Left ventricle myocardium inferior (tissue), 1 donor: ENCODE measurements at places on chromosomes 1 and 21.

GRCh38 chr1:39282537-39283216, 78.2 kb downstream of the MACF1 start:
- DNase-seq: no peak

DNA sequence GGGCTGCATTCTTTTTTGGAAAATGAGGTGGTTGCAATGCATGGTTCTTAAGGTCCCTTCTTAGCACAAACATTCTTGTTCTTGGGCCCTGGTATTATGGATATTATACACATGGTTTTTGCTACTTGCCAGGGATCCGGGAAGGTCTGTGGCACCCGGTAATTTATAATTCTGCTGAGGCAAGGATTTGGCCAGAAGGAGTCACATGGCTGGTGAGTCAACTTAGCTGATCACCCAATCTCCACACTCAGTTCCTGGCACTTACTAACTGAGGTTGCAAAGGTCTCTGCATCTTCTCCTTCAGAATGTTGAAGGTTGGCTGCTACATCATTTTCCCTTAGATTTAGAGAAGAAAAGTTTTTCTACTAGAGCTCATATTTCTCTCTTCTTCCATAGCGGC, 112.5 kb downstream of the ROR1 start:
- no peak for DNase-seq

GRCh38 chr1:18936814-18937481, 19.5 kb downstream of the IFFO2 start:
- no peak for DNase-seq

- DNase-seq: peak; percentile 48
Observed at GRCh38 chr1:93715529-93716126, 34.0 kb upstream of the BCAR3 start.

- no peak for DNase-seq
Observed at GRCh38 chr1:230752407-230752806, 5.2 kb downstream of the CAPN9 start.

DNA sequence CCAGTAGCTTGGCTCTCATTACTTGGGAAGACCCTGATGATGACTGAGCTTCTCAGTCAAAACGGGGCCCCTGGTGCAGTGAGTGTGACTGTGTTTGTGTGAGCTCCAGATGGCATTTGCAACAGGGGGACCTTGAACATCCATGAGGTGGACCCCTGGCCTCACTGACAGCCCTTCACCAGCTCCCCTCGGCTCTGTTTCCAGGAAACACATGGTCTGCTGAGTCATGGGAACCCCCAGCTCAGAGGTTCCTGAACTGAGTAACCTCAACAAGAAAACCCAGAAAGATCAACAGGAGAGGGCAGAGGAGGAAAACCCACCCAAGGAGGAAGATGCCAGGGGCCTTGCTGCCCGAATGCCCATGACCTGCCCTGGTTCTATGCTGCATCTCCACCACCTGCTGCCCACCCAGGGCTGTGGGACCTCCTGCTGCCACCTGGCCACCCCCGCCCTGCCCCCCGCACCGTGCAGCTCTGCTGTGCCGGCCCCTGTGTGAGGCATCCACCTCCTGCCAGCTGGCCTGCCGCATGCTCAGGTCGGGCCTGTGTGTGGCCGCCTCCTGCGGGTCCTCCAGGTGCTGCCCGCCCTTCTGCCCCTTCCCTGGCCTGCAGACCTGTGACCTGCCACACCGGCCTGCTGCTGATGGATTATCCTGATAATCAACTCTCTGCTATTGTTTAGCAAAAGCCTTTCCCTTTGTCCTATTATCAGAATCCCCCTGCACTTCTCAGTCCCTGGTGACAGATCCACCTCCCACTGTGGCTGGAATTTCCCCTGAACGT, 4.2 kb upstream of the KRTAP12-1 start:
- no peak for DNase-seq

- DNase-seq: no peak
Observed at GRCh38 chr1:246226041-246226440, 281.0 kb downstream of the SMYD3 start.

DNA sequence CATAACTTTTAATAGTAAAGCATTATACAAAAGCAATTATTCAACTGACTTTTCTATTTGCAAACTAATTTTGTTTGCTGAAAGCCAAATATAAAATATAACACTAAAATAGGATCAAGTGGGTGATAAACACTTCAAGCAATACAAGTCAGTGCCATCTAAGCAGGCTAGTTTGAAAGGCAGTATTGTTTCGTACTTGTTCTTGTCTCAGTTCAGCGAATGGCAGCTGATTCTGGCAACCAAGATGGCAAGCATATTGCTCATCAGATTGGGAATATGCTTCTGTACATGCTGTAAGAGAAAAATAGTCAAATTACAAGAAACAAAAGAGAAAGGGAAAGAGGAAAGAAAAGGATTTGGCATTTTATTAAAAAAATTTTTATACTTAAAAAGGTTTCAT, 7.5 kb downstream of the TMEM59 start:
- DNase-seq: no peak

- DNase-seq: no peak
Observed at GRCh38 chr1:58447042-58447441, 99.5 kb downstream of the OMA1 start.

DNA sequence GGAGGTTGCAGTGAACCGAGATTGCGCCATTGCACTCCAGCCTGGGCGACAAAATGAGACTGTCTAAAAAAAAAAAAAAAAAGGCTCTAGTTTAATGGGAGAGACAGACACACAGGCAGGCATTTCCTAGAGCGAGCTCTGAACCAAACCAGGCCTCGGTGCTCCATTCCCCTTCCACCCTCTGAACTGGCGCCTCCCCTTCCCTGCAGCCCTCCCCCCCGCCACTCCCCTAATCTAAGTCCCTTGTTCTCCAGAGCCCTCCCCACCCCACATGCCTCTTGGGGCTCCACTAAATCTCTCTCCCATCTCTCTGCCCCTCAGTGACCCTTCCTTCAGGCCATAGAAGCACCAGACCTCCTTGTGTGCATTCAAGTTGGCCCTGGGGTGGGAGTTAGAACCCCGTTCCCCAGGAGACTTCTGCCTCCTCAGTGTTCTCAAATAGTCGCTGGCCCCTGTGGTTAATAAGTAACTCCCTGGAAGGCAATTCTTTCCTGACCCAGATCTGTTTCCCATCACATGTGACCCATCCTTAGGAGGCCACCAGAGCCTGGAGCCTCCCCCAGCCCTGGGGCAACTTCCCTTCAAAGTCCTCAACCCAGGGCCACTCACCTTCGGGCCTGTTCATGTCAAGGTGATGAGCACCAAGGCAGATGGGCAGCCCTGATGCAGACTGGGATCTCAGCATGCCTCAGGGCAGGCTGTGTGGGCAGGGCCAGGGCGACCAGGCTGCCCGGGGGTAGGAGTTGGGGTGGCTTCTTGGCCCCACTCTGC, 42.6 kb upstream of the EPB41 start:
- no peak for DNase-seq

DNA sequence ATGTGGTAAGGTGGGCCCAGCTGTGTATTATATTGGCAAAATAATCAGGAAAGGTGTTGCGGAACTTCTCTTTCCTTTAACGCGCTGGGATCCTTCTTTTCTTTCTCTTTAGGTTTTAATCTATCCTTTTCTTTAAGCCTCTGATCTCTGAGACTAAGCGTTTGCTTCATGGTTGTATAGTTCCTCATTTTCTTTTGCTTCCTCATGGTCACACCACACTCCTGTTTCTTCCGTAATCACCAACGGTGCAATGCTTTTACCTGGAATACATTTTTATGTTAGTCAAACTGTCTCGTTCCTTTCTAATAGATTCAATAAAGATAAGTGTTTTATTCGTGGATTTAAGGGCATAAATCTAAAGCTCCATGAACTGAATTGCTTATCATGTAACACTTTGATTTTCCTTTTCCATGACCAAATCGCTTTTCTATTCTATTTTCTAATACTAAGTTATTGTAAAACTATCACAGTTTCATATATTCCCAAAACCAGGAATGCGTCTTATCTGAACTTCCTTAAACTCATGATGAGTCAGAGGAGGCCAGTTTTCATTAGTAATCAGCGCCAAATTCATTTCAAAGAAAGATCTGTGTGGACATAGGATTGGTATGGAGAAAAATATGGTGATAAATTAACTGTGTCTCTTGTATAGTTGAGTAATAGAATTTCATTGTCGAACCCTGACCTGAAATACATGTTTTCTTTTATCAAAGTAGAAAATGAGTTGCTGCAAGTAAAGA, 12.2 kb downstream of the SDCCAG8 start:
- DNase-seq: no peak

DNA sequence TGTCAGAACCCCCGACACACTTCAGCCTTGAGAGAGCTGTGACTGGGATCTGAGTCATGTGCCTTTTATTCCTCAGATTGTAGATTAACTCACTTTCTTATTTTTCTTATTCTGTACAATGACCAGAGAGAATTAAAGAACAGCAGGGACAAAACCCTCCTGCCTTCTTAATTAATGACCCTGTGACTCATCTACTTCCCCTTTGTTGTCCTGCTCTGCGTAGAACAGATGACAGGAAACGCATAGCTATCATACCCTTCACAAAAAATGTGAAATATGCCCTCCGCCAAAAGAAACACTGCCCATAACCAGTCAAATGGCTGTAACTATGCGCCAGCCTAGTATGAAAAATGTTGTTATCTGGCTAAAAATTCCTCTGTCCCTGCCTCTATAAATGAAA, 9.1 kb upstream of the PADI2 start:
- no peak for DNase-seq

- DNase-seq: no peak
Observed at GRCh38 chr1:31775210-31775999, 11.3 kb upstream of the ADGRB2 start.

DNA sequence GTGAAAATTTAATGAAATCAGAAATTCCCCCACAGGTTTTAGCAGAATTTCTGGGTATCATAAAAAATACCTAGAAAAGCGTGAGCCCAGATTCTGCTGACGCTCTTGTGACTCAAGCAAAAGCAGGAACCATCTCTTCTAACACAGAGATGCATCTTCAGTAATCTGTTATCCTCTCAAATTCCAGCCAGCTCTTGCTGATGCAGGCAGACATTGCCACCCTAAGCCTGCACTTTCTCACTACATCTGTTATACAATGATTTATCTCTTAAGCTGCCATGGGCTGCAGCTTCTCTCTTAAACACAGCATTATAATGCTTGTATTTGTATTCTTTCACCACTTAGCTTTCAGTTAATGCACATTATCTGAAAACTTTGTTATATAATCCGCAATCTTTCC, 113.0 kb upstream of the RGS1 start:
- no peak for DNase-seq

- no peak for DNase-seq
Observed at GRCh38 chr1:62229932-62230331, 35.3 kb downstream of the L1TD1 start.

- DNase-seq: no peak
Observed at GRCh38 chr1:53964109-53964508, 18.0 kb downstream of the LRRC42 start.

DNA sequence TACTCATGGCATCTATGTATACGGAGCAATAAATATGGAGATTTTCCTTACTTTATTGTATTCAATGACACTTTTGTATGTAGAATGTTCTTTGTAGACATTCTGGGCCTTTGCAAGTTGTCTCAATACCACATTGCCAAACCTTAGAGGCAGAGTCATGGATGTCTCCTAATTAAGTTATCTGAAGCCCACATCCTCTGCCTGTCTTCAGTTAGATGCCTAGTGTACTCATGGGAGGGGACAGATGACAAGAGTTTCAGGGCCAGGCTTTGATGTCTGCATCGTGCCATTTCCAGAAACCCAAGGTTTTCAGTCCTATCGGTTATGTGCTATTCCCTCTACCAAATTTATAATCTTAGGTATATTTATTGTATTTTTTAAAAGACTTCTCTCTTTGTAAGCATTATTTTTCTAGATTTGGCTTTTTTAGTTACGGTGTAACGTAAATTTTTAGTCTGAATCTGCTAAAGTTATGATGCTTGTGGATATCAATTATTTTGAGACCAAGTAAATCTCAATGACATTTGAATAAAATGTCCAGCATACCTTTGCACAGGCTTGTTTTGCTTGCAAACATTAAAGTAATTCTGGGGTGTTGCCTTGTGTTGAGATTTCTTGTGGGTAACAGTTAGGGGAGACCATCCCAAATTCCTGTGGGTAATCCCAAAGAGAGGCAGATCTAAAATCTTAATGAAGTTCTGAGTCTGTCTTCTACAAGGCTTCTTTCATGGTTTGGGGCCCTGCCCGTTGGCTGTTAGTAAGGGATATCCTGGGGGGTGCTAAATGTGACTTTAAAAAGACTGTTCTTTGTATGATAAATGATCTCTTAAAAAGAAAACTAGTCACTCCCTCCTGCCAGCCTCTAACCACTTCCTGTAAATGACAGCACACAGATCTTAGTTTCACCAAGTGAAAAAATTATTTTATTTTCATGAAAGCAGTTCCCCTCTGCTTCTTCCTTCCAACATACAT, 8.0 kb upstream of the MACF1 start:
- DNase-seq: no peak

GRCh38 chr1:57258557-57259325, 165.1 kb downstream of the DAB1 start:
- DNase-seq: no peak

GRCh38 chr1:32068957-32069588, 3.7 kb upstream of the TMEM39B start:
- no peak for DNase-seq

DNA sequence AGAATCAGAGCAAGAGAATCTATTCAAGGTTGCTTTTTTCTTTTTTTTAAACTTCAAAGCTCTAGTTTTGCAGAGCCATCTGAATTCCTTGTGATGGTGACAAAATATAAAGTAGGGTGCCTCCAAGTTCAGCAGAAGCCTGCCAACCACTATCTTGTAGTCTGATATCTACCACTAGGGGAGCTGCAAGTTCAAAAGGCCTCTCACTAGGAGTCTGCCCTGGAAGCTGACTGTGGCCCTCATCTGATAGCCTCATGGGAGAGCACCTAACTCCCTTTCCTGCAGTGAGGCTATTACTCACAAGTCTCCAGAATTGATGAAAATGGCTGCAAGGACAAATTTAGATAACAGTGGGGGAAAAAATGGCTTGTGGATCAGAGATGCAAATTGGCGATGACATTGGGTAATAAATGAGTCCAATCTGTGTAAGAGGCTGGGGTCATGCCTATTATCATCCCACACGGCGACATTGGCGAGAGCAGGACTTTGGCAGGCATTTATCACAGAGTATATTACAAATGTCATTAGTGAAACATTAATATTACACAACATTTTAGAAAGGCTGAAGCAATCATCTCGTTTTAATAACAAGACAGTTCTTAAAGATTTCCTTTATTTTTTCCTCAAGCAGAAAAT, 10.7 kb upstream of the ZP4 start:
- DNase-seq: no peak

GRCh38 chr1:203289281-203289981, 15.9 kb upstream of the BTG2 start:
- DNase-seq: no peak

DNA sequence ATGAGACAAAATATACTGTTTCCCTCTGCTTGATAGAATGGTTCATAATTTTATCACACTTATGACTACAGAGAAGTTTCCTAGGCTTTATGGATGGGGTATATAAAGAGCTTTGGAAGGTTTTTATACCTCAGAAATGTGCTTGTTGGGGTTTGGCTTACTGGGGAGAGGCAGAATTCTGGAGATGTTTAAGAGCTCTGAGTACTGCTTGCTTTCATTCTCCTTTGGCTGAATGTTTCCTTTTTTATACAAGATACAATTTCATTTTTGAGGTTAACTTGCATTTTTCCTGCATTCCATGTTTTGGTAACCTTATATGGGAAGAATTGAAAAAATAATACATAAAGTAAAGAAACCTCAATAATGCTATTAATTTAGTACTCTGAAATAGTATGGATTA, 157.7 kb upstream of the COL11A1 start:
- no peak for DNase-seq

- no peak for DNase-seq
Observed at GRCh38 chr1:115466433-115466832, 128.4 kb upstream of the NGF start.
